Stimulated activated CD4-positive, alpha-beta T cell treated with anti-CD3 and anti-CD28 coated beads, Interleukin-2, amount 100 ng/mL, for 48 hours (primary cell): ENCODE measurements at places on chromosomes 13 and 19.

DNA sequence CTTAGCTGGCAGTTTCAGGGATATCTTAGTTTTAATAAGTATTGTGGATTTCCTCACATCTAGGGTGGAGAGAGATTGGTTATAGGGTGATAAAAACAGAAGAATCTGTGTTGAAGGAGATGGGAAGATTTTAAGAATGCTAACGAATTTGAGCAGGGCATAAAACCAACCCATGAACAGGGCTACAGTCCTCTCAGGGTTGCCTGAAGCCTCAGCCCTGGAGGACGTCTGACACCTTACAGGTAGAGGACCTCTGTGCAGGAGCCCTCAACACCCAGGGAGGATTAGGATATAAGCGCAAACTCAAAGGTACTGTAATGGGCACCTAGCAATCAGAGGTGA, 461 bp upstream of the WASF3 start:
- DNase-seq = no peak

DNA sequence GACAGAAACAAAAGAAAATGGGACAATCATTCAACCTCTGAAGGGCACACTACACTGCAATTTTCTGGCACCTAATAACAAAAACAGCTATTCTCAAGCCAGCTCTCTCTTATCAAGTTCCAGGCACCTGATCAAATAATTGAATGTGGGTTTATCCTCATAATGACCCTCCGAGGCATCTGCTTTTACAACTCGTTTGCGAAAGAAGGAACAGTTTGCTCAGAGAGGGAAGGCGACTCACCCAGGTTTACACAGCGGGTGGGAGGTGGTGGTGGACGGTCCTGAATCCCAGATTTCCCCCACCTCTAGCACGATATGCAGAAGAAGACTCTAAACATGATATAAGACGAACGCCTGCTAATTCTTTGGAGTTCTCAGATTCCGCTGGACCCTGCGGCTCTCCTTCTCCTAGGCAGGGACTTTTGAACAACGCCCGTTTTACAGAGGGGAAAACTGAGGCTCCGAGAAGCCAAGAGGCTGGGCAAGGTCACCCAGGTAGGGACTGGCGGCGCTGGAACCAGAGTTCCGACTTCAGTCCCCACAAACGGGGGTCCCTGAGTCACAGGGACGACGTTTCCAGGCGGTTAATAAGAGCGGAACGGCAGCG, 641 bp downstream of the SGTA start:
- DNase-seq = no peak

- no peak for DNase-seq
These were observed 258.2 kb upstream of the STARD13 start for GRCh38 chr13:33543631-33544265.

DNA sequence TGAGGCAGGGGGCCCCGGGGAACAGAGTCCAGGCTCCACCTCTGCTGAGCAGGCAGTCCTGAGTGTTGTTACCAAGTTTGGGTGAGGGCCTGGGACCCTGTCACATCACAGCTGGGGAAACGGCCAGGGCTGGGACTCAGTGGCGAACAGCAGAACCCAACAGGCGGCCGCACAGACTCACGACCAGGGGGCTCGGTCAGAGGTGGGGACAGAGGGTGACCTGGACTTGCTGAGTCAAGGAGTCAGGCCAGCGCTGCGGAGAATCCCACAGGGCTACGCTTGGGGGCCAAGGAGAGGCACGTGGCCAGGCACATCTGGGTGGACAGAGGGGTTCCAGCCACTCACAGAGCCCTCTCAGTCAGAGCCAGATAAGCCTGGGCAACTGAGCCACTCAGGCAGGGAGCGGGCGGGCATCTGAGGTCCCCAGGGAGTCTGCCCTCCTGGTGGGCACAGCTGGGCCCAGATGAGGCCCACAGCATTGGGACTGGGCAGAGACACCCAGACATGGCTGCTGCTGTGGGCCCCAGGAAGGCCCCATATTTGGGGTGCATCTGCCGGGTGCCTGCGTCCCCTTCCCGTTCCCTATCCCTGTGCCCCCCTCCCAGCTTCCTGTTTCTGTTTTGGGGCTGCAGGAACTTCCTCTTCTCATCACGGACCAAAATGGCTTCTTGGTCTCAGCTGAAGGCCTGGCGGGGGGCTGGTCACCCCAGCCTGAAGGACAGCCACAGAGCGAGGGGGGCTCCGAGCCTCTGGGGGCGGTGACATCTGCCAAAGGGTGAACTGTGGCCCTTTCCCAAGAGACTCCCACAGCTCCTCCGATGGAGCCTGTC, 34.0 kb downstream of the CEBPA start:
- DNase-seq = no peak

GRCh38 chr13:19864746-19865309, 1.4 kb upstream of the ZMYM5 start:
- peak; percentile 65 for DNase-seq
